Activated effector memory CD4-positive, alpha-beta T cell treated with anti-CD3 and anti-CD28 coated beads, Interleukin-2, amount 50 U/mL, for 16 hours (primary cell): ENCODE measurements at places on chromosomes 6 and 20.

GRCh38 chr6:125273965-125274364, 27.8 kb downstream of the HDDC2 start:
- DNase-seq: no peak

DNA sequence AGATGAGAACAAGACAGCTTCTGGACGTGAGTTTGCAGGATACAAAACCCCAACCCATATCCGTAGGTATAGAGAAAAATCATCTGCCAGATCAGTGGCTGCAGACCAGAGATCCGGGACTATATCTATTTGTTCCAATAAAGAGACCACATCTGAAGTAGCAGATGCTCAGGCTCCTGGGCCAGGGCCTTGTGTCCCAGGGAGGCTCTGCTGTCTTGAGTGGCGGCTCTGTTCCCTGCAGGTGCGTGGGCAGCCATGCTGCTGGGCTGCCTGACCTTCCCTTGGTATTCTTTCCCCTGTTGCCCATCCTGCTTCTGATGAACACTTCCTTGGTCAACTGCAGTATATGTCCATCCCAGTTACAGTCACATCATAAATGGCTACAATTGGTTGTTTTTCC, 34.9 kb downstream of the ERMARD start:
- peak; percentile 44 for DNase-seq

DNA sequence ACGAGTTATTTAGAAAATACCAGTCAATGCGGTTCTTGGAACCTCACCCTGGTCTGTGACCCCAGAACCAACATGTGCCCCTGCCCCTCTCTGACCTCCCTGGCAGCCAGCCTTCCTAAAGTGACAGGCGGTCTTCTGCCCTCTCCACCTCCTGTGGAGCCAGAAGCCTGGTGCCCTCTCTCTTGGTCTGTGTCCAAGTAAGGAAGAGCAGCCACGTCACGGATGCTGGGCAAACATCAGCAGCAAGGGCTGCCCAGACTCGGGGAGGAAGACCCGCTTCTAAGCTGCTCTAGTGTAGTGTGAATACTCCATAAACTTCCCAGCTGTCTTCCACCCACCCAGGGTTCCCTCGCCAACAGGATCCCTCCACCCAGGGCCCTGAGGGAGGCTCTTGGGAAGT, 272.4 kb downstream of the BMP7 start:
- no peak for DNase-seq

GRCh38 chr6:169406034-169406433, 152.4 kb upstream of the THBS2 start:
- DNase-seq: no peak

DNA sequence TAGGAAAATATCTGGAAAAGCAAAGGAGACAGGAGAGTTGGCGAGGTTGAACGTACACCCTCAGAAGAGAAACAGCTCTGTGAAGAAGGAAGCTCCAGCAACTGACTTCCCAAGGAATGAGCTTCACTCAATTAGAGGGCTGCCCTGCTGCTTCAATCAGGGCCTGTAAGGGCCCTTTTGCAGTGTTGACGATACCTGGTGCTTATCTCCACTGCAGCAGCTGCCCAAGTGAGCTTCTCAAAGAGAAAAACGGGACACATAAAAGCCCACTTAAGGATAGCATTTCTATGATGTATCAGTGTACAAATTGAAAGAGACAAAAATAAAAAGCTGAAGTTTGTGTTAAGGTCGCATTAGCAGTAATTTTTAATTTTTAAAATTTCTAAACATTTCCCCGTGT, 16.4 kb downstream of the SEC63 start:
- DNase-seq: no peak

DNA sequence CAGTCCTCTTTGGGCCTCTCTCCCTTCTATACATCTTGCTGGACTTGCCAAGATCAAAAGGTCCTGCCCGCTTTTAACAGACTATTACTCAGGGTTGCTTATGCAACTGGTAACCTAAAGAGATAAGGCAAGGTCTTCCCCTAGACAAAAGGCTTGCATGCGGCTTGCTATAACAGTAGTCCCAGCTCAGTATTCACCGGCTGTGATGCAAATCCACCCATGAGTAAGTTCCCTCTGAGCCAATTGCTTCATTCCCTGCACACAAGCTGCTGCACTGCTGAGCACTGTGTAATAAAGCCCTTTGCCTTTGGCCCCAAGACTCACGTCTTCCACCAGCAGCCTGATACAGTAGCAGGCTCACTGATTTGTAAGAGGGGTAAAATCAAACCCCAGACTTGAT, 363.8 kb downstream of the PRKN start:
- no peak for DNase-seq

- DNase-seq: no peak
These were observed 163.3 kb upstream of the MOCS1 start for GRCh38 chr6:40097590-40097989.

DNA sequence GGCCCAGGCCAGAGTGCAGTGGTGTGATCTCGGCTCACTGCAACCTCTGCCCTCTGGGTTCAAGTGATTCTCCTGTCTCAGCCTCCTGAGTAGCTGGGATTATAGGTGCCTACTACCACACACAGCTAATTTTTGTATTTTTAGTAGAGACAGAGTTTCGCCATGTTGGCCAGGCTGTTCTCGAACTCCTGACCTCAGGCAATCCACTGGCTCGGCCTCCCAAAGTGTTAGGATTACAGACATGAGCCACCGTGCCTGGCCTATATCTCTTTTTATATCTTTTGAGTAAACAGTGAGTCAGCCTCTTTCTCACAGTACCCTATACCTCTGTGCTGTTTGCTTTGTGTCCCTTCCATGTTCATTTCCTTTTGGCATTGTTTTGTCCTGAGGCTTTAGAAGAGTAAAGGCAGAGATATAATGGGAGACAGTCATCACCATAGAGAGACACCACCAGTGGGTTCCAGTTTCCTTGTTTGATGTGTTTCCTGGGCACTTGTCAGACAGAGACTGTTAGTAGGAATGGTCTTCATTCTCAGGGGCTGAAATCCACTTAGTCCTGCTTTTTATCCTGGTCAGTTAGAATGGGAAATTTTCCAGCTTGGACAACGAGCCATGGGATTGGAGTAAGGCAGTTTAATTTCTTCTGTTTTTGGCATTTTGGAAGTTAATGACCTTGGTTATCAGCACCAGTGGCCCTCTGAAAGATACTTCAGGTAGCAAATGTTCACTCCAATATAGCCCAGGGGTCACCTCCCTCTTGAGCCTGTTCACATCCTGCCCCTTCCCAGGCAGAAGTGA, 32.2 kb upstream of the ASXL1 start:
- no peak for DNase-seq

DNA sequence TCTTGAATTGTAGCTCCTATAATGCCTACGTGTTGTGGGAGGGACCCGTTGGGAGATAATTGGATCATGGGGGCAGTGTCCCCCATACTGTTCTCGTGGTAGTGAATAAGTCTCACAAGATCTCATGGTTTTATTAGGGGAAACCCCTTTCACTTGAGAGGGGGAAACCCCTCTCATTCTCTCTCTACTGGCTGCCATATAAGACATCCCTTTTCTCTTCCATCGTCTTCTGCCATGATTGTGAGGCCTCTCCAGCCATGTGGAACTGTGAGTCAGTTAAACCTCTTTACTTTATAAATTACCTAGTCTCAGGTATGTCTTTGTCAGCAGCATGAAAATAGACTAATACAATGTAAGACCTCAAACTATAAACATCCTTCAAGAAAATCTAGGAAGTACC, 23.1 kb downstream of the PAQR8 start:
- no peak for DNase-seq

- no peak for DNase-seq
These were observed 36.1 kb upstream of the CEP162 start for GRCh38 chr6:84263557-84263956.
